ENCODE measurements at places on chromosomes 4 and X.

DNA sequence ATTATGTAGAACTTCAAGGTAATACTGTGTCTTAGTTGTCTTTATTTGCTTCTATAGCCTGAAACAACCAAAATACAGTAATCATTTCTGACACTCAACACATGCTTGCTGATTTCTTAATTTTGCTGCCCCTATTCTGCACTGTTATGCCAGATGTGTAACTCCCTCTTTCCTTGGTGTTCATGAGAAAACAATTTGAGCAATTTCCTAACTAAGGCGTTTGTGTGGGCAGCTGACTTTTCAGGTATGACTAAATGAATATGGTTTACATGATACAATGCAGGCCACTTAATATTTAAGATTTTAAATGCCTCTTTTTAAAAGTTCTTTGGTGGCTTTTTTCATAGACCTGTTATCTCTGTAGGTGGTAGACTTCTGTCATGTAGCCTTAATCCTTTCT lies 46.1 kb upstream of the CENPE start:
- DNase-seq = no peak

- no peak for DNase-seq
Observed at GRCh38 chr4:60432911-60433310, 767.2 kb upstream of the ADGRL3 start.

GRCh38 chr4:184487503-184487902 lies 13.2 kb upstream of the IRF2 start:
- no peak for DNase-seq

DNA sequence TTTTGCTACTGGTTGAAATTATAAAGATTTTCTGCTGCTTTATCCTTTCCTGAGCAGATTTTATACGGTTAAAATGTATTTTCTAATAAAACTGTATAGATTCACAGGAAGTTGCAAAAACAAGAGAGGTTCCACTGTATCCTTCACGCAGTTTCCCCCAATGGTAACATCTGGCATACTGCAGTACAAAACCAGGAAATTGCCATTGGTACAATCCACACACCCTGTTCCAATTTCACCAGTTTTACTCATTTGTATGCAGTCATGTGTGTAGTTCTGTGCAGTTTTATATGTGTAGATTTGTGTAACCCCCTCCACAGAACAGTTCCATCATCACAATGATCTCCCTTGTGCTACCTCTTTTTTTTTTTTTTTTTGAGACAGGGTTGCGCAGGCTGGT lies 20.0 kb downstream of the DDX3X start:
- no peak for DNase-seq

DNA sequence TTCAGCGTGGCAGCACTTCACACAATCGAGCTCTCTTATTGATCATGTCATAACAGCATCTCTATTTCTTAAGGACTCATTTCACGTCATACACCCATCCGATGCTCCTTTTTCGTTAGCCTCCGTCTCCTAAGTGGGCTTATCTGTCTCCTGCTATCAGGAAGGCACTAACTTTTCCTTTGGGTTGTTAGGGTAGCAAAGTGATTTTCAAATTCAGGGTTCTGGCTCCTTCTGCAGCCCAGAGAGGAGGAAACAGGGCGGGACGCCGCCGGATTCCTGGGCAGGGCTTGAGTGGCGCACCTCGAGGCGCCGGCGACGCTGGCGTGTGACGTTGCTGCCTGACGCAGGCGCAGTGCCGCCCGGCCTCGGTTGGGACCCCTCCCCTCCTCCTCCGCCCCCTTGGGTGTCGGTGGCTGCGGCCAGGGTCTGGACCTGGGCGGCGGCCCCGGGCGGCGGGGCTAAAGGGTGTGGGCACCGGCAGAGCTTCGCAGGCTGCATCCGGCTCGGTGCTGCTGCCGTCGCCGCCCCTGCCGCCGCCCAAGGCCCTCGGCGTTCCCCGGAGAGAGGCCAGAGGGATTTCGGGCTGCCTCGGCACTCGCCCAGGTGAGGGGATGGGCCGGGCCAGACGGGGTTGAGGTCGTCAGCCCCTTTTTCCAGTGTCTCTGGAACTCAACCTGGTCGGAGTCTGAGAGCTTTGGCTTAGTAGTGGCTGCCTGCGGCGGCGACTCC lies at the start of gene BLTP1:
BLTP1 (plus strand) TSS at position 350 of the 729 bp plus-strand sequence. CDS start 18,317 bp downstream, outside the sequence.
- peak; percentile 39 for DNase-seq

- DNase-seq = peak; percentile 43
Observed at GRCh38 chr4:159487284-159487747, 384.4 kb downstream of the RAPGEF2 start.

DNA sequence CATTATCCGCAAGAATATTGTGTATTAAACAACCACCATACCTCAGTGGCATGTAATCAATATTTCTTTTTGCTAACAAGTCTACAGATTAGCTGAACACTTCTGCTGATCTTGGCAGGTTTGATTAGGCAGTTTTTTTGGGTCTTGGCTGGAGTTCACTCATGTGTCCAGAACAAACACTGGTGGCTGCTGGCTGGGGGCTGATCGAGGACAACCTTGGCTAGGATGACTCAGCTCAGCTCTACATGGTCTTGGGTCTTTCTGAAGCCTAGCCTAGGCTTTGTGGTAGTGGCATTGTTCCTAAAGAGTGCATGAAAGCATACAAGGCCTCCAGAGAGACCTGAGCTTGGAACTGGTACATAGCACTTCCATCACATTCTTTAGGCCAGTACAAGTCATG lies 41.1 kb downstream of the PPEF1 start:
- no peak for DNase-seq

GRCh38 chr4:131419147-131419546 lies 1729.9 kb upstream of the PCDH10 start:
- DNase-seq = no peak

- DNase-seq = no peak
Observed at GRCh38 chr4:156976147-156976546, 4.5 kb upstream of the PDGFC start.

DNA sequence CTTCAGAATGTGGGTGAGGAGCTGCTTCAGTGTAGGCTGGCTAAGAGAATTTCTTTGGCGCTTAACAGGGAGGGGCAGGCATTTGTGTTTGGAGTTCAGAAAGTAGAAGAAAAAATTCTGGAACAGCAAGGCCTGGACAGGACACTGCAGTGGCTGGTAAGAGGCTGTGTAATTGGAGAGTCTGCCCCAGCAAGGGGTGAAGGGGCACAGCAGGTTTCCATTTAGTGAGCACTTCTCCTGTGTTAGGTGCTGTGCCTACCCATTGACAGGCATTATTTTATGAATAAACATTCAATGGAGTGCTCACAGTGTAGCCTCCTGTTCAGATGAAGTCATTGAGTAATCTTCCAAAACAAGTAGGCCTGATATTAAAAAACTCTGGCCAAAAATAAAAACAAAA lies 10.7 kb upstream of the CPE start:
- DNase-seq = no peak

- peak; percentile 97 for DNase-seq
Observed at GRCh38 chr4:140135529-140136088, 18.4 kb downstream of the MAML3 start.

- no peak for DNase-seq
Observed at GRCh38 chr4:169098969-169099690, 89.1 kb upstream of the CBR4 start.

- no peak for DNase-seq
Observed at GRCh38 chr4:159447296-159447695, 344.4 kb downstream of the RAPGEF2 start.

- no peak for DNase-seq
Observed at GRCh38 chr4:168634276-168634802, 137.5 kb downstream of the PALLD start.

DNA sequence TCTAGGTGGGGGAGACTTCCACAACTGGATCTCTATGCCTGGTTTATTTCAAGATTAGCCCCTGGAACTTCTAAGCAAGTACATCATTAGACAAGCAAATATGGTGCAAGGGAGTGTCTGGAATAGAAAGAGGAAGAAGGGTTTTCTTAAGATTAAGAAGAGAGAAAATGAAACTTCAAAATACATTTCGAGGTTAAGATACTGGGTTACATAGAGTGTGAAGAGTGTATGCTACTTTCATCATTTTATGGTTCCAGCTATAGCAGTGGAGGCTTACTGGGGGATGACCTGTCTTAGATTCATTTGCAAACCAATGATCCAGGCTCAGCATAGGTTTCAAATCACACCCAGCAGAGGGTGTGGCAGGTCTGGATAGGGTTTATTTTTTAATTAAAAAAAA lies 144.4 kb upstream of the GATB start:
- DNase-seq = no peak

- no peak for DNase-seq
Observed at GRCh38 chrX:44344687-44345086, 1.2 kb upstream of the EFHC2 start.

DNA sequence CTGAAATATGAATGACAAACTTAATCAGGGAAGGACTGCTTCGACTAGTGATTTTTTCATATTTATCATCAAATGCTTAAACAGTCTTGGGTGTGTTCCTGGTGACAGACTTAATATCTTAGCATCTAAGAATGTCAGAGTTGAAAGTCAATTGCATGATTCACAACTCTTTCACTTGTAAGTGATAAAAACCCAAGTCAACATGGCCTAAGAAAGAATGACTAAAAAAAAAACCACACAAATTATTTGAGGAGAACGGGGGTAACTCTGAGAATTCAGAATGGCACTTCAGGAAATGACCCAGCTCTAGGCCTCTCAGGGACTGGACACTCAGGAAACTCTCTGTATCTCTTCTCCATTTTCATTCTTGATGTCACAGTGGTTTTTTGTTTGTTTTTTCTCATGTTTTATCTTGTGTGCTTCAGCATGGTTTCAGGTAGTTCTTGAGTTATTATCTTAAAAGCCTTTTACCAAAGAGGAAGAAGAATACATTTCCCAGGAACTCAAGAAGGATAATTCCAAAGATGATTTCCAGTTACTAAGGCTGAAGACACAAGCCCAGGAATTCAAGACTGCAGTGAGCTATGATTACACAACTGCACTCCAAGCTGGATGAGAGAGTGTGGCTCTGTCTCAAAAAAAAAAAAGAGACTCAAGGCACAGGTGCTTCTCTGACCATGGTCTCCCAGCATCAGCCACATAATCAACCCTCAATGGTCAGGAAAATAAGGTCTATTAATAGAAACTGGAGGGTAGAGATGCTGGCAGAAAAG lies 1697.8 kb upstream of the IGFBP7 start:
- DNase-seq = no peak

DNA sequence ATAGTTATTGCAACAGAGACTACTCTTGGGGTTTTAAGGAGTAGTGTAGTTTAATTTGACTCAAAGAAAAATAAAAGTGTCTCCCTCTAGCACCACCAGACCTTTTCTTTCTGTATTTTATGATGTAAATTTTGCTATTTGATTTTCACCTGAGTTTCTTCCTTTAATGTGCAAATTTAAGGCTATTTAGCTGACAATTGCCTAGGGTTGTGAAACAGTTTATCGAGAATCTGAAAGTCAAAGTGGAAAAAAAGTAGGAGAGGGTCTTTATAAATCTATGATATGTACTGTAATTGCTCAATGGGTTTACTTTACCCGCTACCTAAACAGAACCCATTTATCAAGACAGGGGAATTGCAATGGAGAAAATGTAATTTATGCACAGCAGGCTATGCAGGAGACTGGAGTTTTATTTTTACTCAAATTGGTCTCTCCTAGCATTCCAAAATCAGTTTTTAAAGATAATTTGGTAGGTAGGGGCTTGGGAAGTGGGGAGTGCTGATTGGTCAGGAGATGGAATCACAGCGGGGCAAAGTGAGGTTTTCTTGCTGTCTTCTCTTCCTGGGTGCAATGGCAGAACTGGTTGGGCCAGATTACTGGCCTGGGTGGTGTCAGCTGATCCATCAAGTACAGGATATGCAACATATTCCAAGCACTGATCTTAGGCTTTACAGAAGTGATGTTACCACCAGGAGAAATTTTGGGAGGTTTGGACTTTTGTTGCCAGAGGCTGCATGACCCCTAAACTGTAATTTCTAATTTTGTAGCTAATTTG lies 228.6 kb upstream of the TACR3 start:
- no peak for DNase-seq

GRCh38 chr4:62460329-62460728 lies 1260.2 kb downstream of the ADGRL3 start:
- DNase-seq = no peak

DNA sequence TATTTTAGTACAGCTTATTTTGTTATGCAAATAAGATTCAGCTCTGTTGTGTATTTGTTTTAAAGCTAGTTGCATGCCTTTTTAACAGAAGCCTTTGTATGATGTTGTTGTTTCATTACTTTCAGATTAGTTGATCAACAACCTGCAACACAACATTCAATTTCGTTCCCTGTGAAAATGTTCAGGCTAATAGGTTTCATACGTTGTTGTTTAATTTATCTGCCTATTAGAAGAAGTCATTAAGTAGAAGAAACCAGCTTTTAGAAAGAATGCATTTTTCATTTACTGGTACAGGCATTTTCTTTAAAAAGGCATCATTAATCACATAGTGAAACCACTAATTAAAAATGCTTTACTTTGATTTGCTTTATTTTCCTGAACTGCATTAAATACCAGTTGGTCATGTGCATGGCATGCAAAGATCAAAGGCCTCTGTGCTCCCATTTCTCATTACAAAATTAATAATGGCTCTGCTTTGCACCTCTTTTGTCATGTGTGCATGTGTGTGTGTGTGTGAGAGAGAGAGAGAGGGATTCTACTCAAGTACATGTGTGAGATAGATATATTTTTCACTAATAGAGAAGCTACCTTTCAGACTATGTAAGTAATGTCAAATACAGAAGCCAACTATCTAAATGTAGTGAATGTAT lies 29.2 kb upstream of the CTSO start:
- no peak for DNase-seq

- no peak for DNase-seq
Observed at GRCh38 chr4:37561196-37561802, 124.9 kb downstream of the RELL1 start.

- DNase-seq = no peak
Observed at GRCh38 chr4:165668694-165669093, 204.3 kb upstream of the TLL1 start.

DNA sequence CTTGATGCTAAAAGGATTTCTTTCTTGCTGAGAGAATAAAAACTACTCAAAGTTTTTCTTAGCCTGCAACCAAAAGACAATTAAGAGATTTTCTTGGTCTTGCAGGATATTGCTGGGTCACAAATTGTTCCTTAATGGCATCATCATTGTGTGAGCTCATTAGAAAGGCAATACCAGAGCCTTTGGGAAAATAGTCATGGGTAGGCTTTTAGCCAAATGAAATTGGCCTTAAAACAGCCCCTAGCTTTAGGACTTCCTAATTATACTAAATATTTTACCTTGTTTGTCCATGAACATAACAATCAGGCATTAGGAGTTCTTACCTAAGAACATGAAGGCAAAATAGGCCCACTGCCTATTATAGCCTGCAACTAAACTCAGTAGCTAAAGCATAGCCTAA lies 10.4 kb upstream of the FAM13A start:
- no peak for DNase-seq

- no peak for DNase-seq
Observed at GRCh38 chr4:113406723-113407016, 354.9 kb downstream of the CAMK2D start.

DNA sequence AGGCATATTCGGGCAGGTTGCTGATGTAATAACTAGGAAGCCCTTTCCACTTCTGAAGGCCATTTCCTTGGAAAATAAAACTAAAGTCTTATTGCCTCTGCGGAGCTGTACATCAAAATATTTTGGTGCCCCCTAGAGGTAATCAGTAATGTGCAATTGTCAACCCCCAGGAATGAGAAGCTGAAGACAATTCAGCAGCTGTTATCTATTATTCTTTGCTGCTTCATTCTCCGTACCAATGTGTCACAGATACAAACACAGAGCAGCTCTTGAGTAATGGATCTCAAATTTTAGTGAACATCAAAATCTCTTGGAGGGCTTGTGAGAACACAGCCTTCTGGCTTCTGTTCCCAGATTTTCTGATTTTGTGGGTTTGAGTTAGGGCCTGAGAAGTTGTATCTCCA lies 3.5 kb upstream of the SLIT2 start:
- DNase-seq = peak; percentile 63

Measured in NCI-H1694 (cell line).